Left colon (tissue), 2 donors: ENCODE measurements at places on chromosomes 2 and 18.
A peak's percentile ranks its signal among the peaks of the same experiment; 100 is the strongest.

- DNase-seq = no peak
These were observed 353.8 kb downstream of the PARD3B start for GRCh38 chr2:204898928-204899640.

GRCh38 chr2:31874071-31874470 is 136.7 kb downstream of the MEMO1 start:
- no peak for DNase-seq

DNA sequence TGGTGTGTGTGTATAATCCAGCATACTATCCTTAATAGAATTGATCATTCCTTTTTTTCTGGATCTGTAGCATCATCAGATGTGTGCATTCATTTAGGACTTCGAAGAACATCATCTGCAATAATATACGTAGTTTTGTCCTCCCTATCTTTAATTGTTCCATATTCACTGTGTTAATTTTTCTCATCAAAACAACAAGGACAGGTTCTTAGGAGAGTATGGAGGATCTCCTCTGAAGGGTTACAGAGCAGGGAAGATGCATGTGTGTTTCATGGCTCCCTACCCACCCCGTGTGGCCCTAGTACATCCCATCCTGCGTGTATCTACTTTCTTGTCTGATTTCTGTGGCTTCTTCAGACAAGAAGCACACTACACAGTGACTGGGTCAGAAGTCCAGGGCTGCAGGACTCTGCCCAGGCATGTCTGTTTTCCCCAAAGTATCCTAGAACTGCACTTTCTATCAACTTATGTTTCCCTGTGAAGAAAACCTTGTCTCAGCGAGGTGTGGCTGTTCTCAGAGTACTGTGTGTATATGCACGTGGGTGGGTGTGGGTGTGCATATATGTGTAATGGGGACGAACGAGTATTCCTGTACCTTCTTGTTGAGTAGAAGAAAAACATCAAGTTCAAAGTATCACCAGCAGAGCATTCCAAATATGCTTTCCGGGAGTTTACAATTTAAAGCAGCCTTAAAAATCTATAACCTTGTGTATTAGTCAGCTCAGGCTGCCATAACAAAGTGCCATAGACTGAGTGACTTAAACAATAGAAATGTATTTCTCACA is 220.4 kb upstream of the FOSL2 start:
- peak; percentile 55 for DNase-seq

DNA sequence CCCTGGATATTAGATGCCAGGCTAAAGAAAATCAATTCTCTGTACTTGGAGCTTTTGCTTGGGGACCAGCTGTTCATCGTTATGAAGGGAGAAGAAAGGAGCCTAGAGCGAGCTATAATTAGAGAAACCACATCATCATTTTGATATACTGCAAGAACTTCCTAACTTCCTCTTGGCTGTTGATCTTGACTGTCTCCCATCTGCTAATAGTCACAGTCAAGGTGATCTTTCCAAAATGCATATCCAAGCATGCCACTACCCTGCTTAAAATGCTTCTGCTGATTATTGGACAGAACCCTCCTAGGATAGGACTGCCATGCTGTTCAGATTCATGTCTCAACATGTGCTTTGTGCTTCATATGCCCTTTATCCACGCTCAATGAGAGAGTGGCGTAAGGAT is 54.8 kb downstream of the RAPGEF4 start:
- no peak for DNase-seq

- no peak for DNase-seq
These were observed 173.4 kb downstream of the LRRTM4 start for GRCh38 chr2:77348821-77349220.

DNA sequence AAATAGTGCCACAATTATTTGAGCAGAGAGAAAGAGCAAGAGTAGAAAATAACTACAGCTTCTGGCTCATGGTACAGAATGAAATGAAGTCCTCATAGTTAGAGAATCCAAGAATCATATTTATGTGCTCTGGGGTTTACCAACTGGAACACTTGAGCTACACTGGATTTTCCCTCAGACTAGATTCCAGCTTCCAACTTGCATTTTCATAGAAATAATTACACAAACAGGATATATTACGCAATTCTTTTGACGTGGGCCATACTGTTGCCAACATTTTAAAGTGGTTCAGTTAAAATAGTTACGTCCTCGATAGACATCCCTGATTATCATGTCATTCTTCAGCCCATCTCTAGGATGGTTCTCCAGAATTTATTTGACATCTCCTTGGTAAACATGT is 129.2 kb downstream of the ETAA1 start:
- DNase-seq = no peak

GRCh38 chr2:178105566-178105965 is 6.7 kb upstream of the RBM45 start:
- no peak for DNase-seq
